ENCODE measurements at places on chromosomes 12 and 14.
A peak's percentile ranks its signal among the peaks of the same experiment; 100 is the strongest.

DNA sequence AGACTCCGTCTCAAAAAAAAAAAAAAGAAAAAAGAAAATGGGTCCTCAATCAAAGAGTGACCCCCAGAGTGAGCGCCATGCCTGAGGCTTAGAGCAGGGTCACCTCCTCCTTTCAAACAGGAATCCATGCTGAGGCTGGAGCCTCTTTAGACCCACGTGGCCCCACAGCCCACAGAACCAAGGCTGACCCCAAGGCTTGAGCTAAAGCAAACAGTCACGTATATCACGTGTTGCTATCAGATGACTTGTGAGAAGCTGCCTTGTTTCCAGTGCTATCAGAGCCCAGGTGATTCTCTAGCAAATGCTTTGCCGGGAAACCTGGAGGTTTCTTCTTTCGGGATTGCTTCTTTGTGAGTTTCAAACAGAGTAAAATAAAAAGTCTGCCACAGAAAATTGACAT is 31.7 kb upstream of the DYNC1H1 start:
- peak; percentile 12 for DNase-seq

DNA sequence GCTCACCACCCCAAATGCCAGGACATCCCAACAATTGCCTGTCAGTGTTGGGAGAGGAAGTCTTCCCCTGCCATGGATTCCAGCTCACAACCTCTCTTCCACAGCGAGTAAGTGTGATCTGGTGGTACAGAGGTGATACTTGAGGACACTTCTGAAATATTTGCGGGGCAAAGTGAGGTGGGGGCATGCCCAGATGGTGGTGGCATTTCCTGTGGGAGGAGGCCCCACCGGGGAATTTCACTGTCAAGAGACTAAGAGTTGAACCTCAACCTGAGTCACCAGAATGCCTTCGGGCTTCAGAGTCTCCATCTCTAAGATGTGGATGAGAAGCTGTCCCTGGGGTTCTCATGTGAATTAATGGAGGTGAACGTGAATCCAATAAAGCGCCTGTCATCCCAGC is 122.3 kb upstream of the RFLNA start:
- no peak for DNase-seq

DNA sequence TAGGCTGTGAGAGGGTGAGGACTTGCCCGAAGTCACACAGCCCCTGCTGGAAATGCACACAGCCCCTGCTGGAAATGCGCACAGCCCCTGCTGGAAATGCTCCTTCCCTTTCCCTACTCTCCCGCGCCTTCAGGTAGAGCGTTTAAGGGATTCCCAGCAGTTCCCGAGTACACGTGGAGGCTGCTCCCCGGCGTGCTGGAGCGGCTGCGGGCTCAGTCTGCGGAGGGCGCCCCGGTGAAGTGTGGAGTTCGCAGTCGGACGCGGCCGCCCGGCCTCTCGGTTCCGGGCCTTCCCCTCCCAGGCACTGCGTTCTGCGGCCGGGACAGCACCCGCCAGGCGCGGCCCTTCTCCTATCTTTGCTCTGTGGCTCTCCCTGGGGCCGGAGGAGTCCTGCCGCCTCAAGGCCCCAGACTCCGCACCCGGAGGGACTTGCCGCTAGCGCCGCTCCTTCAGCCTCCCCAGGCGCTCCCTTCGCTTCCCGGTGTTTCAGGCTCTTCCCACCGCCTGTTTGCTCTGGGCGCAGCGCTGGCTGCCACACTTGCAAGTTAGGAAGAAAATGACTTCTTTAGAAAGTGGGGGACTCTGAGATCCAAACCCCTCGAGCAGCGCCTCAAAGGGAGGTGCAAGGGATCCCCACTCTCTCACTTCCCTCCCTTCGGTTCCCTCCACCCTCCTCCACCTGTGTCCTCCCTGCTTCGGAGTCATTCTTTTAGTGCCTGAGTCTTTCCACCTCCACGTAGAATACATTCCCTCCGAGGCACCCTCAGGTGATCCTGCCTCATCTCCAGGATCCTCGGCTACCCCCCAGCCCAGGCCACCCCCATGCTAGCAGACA is 8.3 kb upstream of the TBX5 start:
- no peak for DNase-seq

GRCh38 chr12:14860490-14860889 is 17.2 kb upstream of the ART4 start:
- DNase-seq: no peak

GRCh38 chr14:24332268-24332993 is 2.4 kb downstream of the ADCY4 start:
- DNase-seq: peak; percentile 79

GRCh38 chr14:58721723-58722122 is 84.0 kb downstream of the DACT1 start:
- DNase-seq: no peak

GRCh38 chr12:69435644-69436043 is 34.5 kb upstream of the FRS2 start:
- no peak for DNase-seq

- no peak for DNase-seq
Observed at GRCh38 chr12:1099158-1099557, 108.1 kb downstream of the ERC1 start.

DNA sequence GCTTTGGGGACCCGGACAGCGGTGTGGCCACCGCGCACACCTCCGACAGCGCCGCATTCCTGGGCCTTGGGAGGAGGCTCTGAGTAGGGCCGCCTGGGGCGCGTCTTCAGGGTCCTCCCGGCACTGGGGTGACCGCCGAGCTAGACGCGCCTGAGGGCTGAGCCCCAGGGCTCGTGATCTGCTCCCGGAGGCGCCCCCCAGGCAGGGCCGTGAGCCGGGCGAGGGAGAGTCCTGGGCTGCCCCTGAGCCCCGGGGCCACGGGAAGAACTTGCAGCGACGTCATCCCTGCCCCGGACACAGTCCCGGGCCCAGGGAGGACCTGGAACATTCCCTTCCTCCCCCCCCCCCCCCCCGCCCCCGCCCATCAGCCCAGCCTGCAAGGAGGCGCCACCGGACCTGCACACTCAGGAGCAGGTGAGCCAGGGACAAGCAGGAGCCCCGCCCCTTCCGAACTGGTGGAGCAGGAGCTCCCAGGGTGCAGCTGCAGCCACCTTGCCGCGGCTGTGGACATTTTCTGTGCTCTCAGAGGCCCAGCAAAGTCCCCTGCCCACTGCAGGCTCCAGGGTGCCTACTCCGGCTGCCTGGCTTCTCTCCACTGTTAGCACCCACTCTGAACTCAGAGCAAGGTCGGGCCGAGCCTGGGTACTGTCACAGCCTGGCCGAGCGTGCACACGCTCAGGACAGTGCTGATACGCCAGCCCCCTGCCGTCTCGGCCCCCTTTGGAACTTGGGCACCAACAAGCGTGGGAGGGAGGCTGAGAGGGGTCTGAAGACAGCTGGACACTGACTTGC is 50.7 kb downstream of the A2M start:
- peak; percentile 94 for DNase-seq

- no peak for DNase-seq
Observed at GRCh38 chr14:83827383-83827782, 1702.6 kb upstream of the FLRT2 start.

GRCh38 chr14:79482825-79483224 is 728.5 kb downstream of the DIO2 start:
- no peak for DNase-seq

DNA sequence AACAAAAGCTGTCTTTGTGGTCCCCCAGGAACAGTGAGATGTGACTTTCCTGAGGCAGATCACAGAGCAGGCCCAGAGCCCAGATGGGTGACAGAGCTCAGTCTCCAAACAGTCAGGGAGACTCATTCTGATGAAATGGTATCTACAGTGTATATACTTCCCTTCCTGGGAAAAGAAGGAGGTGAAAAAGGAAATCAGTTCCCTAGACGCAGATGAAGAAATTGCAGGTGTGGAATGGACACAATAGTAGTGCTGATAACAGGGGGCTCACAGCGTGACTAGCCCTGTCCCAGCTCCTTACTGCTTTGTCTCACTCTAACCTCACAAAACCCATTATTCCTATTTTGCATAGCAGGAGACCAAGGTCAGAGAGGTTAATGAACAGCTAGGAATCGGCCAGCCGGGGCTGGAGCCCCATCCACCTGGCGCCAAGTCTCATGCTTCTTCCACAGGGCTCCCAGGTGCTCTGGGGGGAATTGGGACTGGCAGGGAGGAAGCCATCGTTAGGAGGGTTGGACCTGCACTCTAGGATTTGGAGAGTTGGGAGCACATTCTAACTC is 11.9 kb downstream of the KCNH3 start:
- DNase-seq: no peak

- no peak for DNase-seq
Observed at GRCh38 chr14:69665631-69666030, 54.2 kb downstream of the SUSD6 start.

GRCh38 chr14:59187802-59188460 is 536 bp upstream of the DAAM1 start:
- peak; percentile 52 for DNase-seq

- DNase-seq: no peak
Observed at GRCh38 chr14:101708853-101709532, 52.5 kb upstream of the PPP2R5C start.

DNA sequence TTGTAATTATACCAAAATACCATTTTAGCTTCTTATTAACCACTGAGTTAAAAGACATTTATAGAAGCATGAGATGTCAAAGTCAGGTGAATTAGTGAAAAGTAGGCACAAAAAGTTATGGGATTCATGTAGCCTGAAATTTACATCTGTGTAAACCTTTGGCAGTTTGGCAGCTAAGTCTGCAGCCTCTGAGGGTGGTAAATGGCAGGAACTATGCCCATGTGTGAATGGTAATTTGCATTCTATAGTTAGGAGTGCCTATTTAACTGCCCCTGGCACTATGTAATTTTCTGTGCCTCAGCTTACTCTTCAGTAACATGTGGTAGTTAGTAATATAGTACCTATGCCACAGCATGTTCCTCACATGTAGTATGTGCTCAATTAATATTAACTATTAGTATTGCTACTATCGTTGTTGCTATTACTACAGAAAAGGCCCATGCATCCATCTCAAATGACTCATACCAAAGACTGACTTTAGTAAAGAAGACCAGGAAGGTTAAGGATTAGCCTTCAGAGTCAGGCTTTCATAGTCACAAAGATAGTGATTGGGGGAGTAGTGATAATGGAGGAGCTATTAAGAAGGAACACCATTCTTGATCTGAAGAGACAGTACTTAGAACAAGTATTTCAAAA is 258.7 kb upstream of the BTG1 start:
- no peak for DNase-seq

DNA sequence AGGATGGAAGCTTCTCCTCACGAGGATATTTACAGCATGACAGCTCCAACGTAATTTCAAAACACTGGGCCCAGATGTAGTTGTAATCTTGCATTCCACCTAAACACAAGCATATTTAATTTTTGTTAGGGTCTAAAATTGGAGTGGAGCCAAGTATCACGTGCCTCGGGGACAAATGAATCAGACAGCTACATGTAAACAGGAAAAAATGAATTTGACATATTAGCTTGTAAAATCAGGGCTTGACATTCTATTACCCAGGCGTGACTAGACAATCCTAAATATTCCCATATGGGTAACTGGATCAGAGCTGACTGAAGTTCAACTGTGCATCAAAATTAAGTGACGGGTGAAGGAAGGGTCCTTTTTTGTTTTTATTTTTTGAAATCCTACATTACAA is 59.0 kb downstream of the MDM2 start:
- no peak for DNase-seq

GRCh38 chr12:130700492-130701401 is 15.4 kb downstream of the RIMBP2 start:
- DNase-seq: no peak

GRCh38 chr14:51869411-51870100 is 9.1 kb downstream of the GNG2 start:
- no peak for DNase-seq

GRCh38 chr12:105275997-105276733 is 40.2 kb upstream of the APPL2 start:
- no peak for DNase-seq

- DNase-seq: no peak
Observed at GRCh38 chr14:77554816-77555599, 56.4 kb upstream of the ISM2 start.

GRCh38 chr14:65934070-65934435 is 521.5 kb downstream of the FUT8 start:
- DNase-seq: no peak

DNA sequence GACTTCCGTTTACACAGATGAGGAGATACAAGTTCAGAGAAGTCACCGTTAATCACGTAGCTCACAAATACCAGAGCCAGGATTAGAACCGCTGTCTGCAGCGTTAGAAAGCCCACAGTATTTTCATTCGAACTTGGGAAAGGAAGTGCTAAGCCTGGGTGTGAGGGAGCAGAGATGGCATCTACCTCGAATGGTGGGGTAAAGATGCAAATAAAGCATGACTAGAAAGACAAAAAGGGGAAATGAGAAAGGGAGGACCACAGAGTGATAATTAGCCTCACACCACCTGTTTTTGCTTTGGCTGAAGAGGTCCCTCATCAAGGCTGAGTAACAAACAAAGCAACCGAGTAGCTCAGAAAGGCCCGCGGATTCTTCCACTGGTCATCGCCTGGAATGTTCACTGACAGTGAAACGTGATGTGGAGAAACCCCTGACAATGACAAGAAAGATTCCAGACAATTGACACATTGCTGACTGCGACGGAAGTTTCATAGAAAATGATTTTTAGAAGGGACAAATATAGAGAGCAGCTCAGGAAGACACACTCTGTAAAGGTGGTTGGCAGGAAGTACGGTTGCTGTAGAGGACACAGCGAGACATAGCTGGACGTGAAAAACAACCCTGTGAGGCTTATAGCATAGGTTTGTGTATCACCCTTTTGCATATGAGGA is 31.5 kb upstream of the BHLHE41 start:
- DNase-seq: no peak

DNA sequence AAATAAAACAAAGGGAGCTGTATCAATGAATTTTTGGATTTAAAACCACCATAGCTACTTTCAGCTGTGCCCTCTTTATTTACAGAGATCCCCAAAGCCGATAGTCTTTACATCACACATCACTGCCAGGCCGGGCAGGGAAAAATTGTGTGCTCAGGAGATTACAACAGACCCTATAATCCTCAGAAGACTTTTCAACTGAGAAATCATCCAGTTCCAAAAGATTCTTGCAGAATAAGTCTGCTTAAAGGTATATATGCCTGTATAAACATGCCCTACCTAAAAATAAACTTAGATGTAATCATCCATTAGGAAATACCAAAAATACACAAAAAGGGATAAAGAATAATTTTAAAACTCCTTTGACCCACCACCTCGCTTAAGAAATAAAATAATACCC is 70.1 kb upstream of the MAP1LC3B2 start:
- no peak for DNase-seq

Data from lower lobe of right lung (tissue), 2 donors.